ENCODE measurements at places on chromosomes 13 and 19. TPM values are rescaled to one million over a fixed set of nuclear protein-coding genes. Genes with fewer than 3 reads are reported as not detected.

The NKG7 gene
- 4.4 TPM for polyA plus RNA-seq

GRCh38 chr19:46579361-46579879 lies 21.7 kb upstream of the CALM3 start:
- no peak for DNase-seq

The IL27RA gene
- polyA plus RNA-seq = 2.4 TPM

- DNase-seq = no peak
These were observed 245.3 kb downstream of the PCCA start for GRCh38 chr13:100334214-100334613.

DNA sequence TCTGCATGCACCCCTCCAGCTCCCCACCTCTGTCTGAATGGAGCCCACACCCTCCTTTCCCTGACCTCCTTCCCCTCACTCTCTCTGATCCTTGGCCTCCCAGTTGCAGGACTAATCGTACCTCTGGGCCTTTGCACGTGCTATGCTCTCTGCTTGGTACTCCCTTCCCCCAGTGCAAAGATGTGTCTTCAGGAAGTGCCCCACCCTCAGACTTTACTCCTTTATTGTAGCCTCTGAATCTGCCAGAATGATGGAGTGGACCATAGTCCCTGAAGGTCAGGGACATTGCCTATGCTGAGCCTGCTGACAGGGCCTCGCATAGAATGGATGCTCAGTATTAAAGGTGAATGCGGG lies 1.3 kb upstream of the JUND start:
- no peak for DNase-seq

- DNase-seq = no peak
These were observed 42.7 kb upstream of the ABCC4 start for GRCh38 chr13:95343944-95344343.

The SIGLECL1 gene
- polyA plus RNA-seq = not detected

- DNase-seq = no peak
These were observed 351.2 kb upstream of the ARGLU1 start for GRCh38 chr13:106919133-106919532.

The CEACAM4 gene
- 0.27 TPM for polyA plus RNA-seq

The ICAM3 gene
- polyA plus RNA-seq = 4.3 TPM

All from ovary (tissue), 10 donors.